ENCODE measurements at places on chromosomes 5 and 9.

DNA sequence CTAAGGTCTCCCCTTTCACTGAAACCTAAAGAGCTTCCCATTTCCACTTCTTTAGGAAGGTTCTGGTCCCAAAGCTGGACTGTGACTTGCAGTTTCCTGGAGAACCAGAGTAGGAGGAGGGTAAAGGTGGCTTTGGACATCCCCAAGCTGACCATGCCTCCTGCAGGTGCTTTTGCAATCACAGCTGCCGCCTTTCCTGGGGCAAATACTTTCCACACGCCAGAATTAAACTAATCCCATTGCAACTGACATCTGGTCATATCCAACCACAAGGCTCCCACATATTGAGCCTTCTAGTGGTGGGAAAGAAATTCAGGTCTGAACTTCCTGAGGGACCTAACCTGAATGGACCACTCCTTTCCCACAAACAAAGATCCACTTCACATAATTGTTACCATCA, 92.7 kb downstream of the NRG2 start:
- no peak for DNase-seq

DNA sequence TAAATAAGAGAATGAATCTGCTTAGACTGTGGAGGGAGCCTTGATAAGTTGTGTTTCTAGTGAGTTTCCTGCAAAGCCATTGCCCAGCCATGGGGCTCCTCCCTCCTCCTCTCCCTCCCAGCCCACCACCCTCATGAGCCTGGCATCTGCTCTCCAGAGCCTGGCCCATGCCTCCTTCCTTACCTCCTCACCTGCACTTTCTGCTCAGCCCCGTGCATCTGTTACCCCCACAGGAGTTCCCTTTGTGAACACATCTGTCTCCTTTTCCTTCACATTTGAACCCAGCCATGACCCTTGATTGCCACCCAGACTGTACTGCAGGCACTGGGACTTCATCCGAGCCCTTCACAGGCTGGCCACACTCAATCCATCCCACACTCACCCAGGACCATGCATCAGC, 395.6 kb downstream of the IRX2 start:
- no peak for DNase-seq

DNA sequence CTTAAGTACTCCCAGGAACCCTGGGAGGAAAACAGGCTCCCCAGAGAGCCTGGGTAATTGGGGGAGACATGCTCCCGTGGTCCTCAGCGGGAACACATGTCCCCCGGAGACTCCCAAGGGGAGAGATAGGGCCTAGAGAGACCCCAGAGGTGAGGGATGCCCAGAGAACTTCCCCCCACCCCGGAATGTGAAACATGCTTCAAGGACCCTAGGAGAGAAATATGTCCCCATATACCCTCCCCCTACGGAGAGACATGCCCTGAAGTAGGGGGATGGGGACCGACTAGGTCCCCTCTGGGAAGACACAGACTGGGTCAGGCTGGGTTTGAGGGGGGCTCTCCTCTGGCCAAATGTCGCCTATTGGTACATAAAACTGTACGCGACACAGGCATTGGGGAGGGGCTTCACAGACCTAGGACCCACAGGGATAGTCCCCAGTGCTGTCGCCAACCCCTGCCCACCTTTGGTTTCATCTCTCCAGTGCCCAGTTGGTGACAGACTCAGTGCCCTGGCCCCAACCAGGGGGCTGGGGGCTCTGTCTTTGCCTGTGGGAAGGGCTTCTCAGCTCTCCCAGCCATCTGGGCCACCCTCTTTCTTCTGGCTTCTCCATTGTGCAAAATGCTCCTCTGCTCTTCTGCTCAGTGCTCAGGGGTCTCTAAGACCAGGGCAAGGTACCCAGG, 26.9 kb downstream of the PCDH1 start:
- no peak for DNase-seq

DNA sequence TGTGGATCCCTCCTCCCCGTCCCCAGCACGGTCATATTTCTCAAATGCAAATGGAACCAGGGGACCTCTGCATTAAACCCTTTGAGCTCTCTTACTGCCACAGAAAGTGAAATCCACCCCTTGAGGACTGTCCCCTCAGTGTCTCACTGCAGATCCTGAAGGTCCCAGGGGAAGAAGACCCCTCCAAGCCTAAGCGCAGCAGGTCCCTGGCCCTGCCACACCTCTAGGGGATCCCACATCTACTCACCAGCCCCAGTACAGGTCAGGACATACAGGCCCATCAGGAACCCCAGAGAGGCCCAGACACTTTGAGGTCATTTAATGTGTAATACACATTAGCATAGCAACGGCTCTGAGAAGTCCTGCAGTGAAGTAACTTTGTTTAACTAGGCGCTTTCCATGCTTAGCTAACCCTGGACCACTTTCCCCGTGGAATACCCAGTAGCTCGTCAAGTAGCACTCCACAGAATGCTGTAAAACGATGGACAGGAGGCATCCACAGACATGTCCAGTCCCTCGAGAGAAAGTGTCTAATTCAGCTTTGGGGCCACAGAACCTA, 54.7 kb upstream of the ALDH1B1 start:
- DNase-seq: no peak

- DNase-seq: no peak
Measured at GRCh38 chr5:82031220-82032119, 59.6 kb downstream of the ATG10 start.

DNA sequence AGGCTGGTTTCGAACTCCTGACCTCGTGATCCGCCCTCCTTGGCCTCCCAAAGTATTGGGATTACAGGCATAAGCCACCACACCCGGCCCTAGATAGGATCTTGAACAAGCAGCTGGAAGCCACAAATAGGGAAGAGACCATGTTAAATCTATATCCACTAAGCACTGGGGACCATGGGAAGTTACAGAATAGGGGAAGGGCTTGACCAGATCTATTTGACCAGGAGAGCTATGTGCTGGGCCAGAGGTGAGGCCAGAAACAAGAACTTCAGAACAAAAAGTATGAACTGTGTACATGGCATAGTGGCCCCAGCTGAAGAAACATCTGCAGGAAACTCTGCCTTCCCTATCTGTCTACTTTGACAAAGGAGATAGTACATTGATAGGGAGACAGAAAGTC, 10.8 kb downstream of the KLF4 start:
- no peak for DNase-seq

- no peak for DNase-seq
Measured at GRCh38 chr5:95251185-95251584, 33.7 kb downstream of the MCTP1 start.

DNA sequence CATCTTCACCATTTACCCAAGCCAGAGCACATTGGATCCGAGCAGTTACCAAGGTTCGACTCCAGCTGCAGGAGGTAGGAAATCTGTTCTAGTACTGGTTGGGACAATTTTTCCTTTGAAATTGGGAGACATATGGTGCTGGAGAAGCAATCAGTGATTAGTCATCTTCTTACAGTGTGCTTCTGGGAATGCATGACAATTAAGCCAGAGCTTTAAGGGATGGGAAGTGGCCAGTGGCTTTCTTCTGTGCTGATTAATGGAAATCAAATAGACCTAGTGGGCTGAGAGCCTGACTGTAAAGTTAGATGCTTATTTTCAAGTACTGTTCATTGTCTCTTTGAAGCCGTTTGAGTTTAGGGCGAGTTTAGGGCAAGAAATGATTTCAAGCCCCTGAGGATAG, 152.1 kb downstream of the UNC13B start:
- DNase-seq: no peak

DNA sequence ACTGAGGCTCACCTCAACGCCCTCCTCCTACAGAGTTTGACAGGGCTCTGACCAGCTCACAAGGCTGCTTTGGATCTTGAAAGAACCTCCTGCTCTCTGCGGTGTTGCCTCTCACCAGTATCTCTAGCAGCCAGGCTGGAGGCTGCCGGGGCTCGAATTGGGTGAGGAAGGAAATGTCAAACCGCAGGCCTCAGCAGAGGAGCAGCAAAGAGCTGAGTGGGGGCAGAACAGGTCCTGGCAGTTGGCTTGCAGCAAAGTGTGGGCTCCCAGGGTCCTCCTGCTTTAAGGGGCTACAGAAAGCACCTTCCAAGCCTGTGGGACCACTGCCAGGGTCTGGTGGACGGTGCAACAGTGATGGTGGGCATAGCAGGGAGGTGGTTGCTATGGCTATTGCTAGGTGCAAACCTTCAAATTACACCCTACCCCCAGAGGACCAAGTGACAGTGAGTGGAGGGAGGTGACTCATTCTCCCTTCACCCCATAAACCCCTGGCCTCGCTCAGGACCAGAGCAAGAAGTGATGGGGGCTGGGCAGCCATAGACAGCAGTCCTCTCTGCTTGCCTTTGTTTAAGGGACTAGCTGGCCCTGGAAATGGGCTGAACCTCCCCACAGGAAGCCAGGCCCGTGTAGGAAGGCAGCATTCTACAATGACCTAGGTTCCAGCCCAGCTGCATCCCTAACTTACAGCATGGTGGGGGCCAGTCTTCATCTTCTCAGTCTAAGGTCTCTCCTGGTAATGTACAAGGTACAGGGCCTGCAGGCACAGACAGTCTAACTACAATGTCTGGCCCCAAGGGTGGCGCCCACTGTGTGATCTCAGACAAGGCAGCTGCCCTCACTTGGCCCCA, 18.7 kb downstream of the LCP2 start:
- DNase-seq: peak; percentile 97

- no peak for DNase-seq
Measured at GRCh38 chr5:135395866-135396265, 3.2 kb downstream of the MACROH2A1 start.

- no peak for DNase-seq
Measured at GRCh38 chr5:96243862-96244261, 189.2 kb downstream of the PCSK1 start.

- DNase-seq: no peak
Measured at GRCh38 chr9:134134949-134135342, 936 bp upstream of the WDR5 start.

GRCh38 chr5:44536650-44537260, 147.5 kb upstream of the FGF10 start:
- peak; percentile 22 for DNase-seq

- DNase-seq: no peak
Measured at GRCh38 chr9:18857769-18858168, 175.2 kb downstream of the SAXO1 start.

- DNase-seq: no peak
Measured at GRCh38 chr9:4519604-4520003, 29.3 kb downstream of the SLC1A1 start.

GRCh38 chr9:82273121-82273520, 284.5 kb downstream of the SPATA31D1 start:
- no peak for DNase-seq

DNA sequence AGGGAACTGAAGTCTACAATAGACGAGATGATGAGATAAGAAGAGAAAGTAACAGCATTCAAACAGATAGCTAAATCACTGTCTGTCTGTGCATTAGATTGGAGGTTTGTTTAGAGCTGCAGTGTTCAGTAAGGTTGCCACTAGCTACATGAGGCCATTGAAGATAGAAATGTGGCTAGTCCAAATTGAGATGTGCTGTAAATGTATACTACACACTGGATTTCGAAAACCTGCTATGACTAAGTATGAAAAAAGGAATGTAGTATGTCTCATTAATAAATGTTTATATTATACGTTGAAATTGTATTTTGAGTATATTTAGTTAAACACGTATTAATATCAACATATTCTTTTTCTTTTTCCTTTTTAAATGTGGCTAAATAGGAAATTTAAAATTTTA, 142.1 kb downstream of the XRCC4 start:
- DNase-seq: no peak

GRCh38 chr9:119333507-119334229, 35.6 kb downstream of the BRINP1 start:
- no peak for DNase-seq

DNA sequence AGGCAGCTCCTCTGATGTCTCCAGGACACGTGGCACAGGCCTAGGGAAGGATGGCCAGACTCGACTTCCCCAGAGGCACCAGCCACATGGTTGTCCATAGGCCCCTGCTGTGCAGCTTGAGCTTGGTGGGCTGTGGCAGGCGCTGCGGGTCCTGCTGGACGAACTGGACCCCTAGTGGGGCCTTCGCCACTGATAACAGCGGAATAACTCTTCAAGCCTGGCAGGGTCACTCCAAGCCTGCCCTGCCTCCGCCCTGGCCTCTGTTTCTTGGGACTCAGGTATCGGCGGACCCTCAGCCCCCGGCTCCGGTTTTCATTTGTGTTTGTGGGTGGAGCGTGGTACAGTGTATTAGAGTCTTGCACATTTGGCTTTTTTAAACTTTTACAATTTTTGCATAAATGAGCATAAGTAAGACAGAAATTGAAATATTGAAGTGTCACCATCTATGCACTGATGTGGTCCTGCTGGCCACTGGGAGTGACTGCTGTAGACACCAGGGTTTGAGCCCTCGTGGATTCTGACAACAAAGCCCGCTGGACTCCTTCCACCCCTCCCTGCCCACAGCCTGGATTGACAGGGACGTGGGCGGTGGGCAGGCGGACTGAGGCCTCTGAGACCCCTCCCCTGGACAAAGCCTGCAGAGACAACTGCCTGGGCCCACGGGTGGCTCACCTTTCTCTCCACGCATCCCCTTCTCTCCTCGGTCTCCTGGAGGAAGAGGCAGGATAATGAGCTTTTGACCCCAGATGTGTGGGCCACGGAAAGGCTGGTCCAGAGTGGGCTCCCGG, 3.8 kb downstream of the FCN1 start:
- DNase-seq: no peak

DNA sequence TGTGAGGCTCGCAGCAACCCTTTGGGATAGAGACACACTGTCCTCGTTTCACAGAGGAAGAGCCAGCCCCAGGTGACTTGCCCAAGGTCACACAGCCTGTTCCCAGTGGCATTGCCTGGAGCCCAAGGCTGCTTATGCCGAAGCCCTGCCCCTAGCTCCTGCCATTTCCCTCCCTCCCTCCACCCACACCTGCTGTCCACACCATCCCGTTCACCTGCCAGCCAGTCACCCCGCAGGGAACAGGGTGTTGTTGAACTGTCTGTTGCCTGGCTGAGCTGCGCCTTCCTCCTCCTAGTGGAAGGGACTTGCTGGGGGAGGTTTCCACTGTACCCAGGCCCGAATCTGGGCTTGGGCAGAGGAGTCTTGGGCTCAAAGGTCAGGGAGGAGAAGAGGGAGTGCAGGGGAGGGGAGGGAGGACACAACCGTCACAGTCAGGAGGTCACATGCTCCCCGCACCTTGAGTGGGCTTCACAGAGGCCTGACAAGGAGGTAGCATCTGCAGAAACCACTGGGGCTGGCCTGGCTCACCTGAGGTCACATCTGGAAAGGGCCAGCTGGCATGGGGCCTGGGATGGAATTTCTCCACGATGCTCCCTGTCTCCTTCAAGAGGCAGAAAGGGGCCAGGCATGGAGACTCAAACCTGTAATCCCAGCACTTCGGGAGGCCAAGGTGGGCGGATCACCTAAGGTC, 6.3 kb downstream of the TTC16 start:
- DNase-seq: no peak

DNA sequence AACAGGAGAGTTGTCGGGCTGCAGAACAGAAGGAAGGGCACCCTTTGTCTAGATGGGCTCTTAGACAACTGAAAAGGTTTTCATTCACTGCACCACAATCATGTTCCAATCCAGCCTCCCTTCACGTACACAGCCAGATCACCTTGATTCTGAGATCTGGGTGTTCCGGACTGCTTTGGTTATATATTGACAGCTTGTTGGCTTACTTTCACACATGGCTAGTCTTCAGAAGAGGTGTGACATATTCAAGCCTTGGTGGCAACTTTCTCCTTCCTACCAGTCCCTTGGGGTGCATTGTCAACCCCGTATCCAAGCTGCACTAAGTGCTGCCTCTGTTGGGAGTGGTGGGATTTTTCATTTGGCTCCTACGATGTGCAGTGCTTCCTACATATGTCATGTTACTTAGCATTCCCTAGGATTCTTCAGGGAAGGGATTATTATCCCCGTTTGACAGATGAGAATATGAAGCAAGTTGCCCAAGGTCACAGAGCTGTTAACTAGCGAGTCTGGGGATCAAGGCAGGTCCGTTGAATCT, 100.6 kb downstream of the LIFR start:
- DNase-seq: no peak

All from activated CD8-positive, alpha-beta T cell treated with anti-CD3 and anti-CD28 coated beads, Interleukin-2, amount 10 ng/mL, durations not matched to agents 7 days and 5 days (primary cell).